ENCODE measurements at places on chromosomes 2 and 18. TPM values are rescaled to one million over a fixed set of nuclear protein-coding genes. Genes with fewer than 3 reads are reported as not detected.

The FEV gene
- polyA plus RNA-seq = 5.9 TPM

The THSD7B gene
- 1.8 TPM for polyA plus RNA-seq

The TMEM37 gene
- 1.9 TPM for polyA plus RNA-seq

The RBMS1 gene
- polyA plus RNA-seq = 10.0 TPM

The SP110 gene
- 5.1 TPM for polyA plus RNA-seq

The ERICH2 gene
- polyA plus RNA-seq = 1.1 TPM

The CD8B gene
- 2.2 TPM for polyA plus RNA-seq

The SH3RF3 gene
- polyA plus RNA-seq = 2.3 TPM

The ANKAR gene
- polyA plus RNA-seq = 0.92 TPM

The DUSP28 gene
- 6.3 TPM for polyA plus RNA-seq

The TANK gene
- 13.1 TPM for polyA plus RNA-seq

The SCTR gene
- not detected for polyA plus RNA-seq

The MPV17 gene
- 92.8 TPM for polyA plus RNA-seq

The SERPINB2 gene
- polyA plus RNA-seq = not detected

The HNMT gene
- 2.6 TPM for polyA plus RNA-seq

The POTEC gene
- polyA plus RNA-seq = not detected

The REG3G gene
- polyA plus RNA-seq = not detected

The PXDN gene
- polyA plus RNA-seq = 6.9 TPM

The SP5 gene
- 3.9 TPM for polyA plus RNA-seq

The RTKN gene
- 58.0 TPM for polyA plus RNA-seq

The MOGAT1 gene
- not detected for polyA plus RNA-seq

The DLGAP1 gene
- 8.0 TPM for polyA plus RNA-seq

The AMER3 gene
- 5.7 TPM for polyA plus RNA-seq

The TBR1 gene
- polyA plus RNA-seq = 9.4 TPM

The KLHL29 gene
- polyA plus RNA-seq = 10.8 TPM

The RAD51AP2 gene
- not detected for polyA plus RNA-seq

The CNDP2 gene
- 220 TPM for polyA plus RNA-seq

The KLHL14 gene
- 9.5 TPM for polyA plus RNA-seq
